ENCODE measurements at places on chromosomes 3 and 15.

DNA sequence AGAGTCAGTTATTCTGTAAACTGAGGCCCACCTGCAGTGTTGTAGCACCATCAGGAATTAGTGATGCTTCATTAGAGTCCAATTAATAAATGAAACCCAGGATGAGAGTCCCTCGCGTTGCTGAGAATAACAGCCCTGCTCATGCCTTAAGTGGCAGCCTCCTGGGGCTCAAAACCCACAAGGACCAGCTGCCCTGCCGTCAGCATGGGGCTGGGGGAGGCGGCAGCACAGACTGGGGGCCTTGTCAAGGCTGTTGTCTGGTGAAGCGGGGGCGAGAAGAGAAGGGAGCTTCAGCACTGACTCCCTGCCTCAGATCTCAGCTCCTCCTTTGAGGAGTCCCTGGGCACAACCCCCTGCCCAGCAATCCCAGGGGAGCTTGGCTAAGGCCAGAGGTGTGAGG is 21.0 kb downstream of the CCDC33 start:
- DNase-seq = no peak

GRCh38 chr3:143971359-143972154 is at the start of gene DIPK2A:
DIPK2A (plus strand) TSS chr3:143971823; CDS start chr3:143972333, 510 bp downstream.
- DNase-seq = peak; percentile 98

DNA sequence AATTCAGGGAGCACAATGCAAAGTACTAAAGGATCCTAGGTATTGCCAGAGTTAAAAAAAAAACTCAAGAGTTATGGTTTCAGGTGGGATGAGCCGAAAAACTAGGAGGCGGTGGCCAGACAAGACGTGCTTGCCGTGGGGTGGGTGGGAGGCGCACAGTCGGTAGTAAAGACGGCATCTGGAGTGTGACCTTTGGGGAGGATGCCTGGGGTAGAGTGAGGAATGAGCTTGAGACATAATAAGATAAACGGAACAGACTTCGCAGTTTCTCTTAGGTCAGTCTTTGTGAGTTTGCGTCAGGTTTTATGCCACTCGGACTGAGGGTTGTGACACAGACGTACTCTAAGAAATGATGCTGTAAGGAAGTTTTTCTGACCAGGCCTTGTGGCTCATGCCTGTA is 139.6 kb downstream of the LRRK1 start:
- DNase-seq = no peak

GRCh38 chr3:3766140-3766539 is 33.1 kb upstream of the LRRN1 start:
- no peak for DNase-seq

DNA sequence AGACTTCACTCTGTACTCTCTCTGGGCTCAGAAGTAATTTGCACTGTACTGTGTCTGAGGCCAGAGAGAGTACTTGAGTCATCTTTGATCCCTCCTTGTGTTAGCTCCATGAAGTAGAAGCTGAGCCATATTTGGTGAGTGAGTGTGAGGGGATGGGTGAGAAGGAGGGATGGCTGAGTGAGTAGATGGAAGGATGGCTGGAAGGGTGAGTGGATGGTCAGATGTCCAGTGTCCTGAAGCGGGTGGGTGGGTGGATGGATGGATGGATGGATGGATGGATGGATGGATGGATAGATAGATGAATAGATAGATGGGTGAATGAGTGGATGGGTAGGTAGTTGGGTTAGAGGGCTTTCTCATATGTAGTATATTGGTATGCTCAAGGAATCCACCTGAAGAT is 39.3 kb downstream of the FGD5 start:
- DNase-seq = no peak

DNA sequence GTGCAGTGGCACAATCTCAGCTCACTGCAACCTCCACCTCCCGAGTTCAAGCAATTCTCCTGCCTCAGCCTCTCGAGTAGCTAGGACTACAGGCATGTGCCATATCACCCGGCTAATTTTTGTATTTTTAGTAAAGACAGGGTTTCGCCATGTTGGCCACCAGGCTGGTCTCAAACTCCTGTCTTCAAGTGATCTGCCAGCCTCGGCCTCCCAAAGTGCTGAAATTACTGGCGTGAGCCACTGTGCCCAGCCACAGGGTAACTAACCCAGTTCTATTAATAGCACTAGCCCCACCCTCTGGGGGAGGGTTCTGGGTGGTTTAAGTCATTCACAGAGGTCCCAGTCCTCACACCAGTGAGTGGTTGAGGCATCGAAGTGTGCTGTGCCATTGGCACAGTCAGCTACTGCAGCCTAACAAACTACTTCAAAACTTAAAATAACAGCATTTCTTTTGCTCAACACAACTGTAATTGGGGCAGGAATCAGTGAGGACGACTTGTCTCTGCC is 44.0 kb downstream of the RHCG start:
- DNase-seq = no peak

- no peak for DNase-seq
Observed at GRCh38 chr15:81244306-81244705, 47.6 kb downstream of the IL16 start.

GRCh38 chr3:128794770-128795649 is 69.0 kb downstream of the RAB7A start:
- DNase-seq = peak; percentile 79

DNA sequence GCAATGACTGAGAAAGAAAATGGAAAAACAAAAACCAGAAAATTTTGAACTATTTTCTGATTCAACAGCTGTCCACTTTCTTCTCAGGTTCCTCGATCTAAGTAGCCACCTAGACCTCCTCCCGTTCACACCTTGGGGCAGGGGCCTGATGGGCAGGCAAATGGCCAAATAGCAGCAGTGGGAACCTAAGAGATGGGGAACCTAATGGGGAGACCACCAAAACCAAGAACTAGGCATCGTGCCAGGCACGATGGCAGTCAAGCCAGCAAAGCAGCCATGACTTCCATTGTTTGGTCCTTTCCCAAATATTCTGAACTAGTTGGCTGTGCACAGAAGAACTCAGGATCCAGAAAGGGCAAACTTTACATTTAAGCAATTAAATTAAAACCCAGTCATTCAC is 57.1 kb downstream of the CAPN7 start:
- no peak for DNase-seq

DNA sequence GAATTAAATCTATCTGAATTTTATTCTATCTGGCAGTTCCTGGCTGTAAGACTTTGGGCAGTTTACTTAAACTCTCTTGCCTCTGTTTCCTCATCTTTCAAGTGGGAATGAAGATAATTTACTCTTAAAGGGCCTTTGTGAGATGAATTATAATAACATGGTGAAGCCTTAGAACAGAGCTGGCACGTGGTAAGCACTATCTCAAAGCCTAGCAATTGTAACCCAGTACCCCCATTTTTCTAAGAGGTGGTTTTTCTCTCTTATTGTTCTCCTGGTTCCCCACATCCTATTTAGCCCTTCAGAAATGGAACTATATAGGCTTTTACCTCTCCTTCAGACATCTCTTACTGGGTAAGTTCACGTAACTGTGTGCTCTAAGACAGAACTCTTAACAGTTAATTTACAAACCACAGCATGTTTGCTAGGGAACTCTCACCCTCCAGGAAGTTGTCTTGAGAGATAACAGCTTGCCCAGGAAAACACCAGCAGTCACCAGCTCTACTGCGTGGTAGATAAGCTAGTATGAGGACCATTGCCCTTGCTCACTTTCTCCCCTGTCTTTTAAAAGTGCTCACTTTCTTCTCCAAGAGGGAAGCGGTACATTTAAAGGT is 12.3 kb upstream of the CRBN start:
- DNase-seq = peak; percentile 37

- DNase-seq = no peak
Observed at GRCh38 chr3:155908086-155908485, 37.6 kb downstream of the GMPS start.

DNA sequence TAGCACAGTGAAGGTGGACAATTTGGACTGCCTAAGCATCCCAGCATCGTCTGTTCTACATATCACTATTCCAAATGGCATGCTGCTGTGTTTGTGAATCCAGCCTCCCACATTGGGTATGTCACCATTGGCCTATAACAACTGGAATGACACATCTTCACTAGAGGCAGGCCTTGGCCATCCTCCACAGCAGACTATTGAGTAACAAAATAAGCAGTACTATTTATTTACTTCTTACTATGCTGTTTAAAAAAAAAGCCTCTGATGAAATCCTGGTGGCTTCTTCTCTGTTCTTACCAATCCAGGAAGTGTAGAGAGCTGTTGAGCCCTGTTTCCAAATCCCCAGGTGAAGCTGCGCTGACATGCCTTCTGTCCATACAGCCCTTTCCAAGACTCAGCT is 30.6 kb upstream of the CERS3 start:
- no peak for DNase-seq

DNA sequence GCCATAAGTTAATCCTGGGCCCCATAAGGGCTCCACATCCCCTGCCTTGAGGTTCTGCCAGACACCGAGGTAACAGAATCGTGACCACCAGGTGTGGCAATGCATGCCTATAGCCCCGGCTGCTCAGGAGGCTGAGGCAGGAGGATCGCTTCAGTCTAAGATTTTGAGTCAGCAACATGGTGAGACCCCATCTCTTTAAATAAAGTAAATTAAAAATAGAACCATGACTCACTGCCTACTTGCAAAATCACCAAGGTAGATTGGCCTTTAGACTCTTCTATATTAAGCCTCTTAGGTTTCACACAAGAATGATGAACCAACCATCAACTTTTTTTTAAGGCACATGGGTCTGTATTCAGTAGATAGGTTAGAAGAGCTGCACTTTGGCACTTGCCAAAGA is 9.7 kb downstream of the WDR5B start:
- DNase-seq = no peak

- no peak for DNase-seq
Observed at GRCh38 chr15:94644433-94644832, 413.1 kb downstream of the MCTP2 start.

GRCh38 chr3:11661827-11662226 is 18.1 kb upstream of the VGLL4 start:
- peak; percentile 76 for DNase-seq

DNA sequence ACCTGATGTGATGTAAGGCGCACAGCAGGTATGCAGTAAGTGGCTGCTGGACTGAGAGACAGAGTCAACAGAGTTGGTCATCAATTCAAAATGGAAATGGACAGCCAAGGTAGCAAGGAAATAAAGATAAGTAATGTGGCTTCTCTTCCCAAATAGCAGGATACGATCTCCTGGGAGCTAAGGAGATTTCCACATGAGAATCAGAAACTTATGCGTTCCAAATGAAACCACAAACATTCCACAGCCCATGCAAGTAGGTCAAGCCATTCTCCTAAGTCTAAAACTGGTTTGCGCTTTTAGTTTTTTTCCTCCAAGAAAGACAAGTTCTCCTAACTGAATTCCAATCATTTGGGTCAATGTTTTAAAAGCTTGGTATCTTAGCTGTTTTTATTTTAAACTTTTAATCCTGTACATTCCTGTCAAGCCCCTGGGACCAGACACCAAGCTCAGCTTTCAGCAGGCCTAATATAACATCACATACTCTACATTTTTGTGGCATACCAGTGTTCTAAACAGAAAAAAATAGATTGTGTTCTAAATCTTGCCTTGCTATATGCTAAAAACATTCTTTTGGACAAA is 73.7 kb upstream of the TSPAN3 start:
- DNase-seq = peak; percentile 93

GRCh38 chr3:197350446-197350845 is 52.0 kb upstream of the DLG1 start:
- DNase-seq = no peak
